ENCODE measurements at places on chromosomes 2 and 18.

DNA sequence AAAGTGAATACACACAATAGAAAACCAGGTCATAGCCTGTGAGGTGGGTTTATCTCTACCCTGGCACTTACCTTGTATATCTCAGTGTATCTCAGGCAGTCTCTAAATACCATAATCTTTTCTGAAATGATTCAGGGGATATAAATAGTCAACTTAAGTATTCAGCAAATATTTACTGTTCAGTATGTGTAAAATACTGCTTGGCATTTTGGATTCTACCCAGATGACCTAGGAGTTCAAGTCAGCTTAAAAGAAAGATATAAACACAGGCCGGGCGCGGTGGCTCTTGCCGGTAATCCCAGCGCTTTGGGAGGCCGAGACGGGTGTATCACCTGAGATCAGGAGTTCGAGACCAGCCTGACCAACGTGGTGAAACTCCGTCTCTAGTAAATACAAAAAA lies 23.8 kb downstream of the GRHL1 start:
- DNase-seq = no peak

DNA sequence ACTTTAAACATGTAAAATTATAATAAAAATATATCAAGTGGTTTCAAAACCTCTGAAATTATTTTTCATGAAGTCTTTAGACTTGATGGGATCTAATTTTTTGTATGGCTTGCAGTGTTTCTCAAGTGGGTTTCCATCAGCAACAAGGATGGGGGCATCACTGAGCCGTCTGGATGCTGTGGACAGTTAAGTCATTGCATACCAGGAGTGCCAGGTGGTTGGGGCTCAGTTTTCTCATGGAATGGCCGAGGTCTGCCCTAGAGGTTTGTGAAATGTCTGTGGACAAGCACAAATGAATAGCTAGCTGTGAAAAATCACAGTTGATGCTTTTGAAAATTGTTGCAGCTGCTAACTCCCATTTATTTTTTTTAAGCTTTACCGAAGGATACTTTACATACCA lies 1.7 kb downstream of the PRELID3A start:
- no peak for DNase-seq

DNA sequence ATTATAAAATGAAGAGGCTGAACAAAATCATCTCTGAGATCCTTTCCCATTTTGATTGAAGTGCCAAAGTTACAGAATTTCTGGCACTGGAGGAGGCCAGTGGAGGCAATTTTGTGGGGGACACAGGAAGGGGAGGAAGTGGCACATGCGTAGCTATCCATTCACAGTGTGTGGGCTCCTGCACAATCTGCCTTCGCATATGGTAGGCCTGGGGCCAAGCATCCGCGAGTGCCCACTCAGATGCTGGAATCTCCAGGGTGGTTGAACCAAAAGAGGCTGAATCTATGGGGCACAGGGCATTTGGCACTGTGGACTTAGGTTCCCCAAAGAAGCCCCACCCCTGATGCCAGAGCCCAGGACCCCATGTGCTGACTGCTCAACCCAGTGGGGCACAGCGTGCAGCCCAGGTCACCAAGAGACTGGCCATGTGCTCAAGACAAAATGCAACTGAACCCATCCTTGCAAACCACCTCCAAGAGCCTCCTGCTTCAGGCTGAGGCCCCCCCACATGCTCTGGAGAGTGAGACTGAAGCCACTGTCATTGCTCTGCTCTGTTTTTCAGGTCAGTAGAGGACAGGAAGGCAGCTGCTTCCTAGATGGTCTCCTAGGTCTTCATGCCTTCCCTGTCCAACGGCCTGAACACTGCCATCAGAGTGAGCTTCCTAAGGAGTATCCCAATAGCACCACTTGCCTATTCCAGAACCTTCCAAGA lies 28.5 kb downstream of the ST8SIA5 start:
- DNase-seq = no peak

DNA sequence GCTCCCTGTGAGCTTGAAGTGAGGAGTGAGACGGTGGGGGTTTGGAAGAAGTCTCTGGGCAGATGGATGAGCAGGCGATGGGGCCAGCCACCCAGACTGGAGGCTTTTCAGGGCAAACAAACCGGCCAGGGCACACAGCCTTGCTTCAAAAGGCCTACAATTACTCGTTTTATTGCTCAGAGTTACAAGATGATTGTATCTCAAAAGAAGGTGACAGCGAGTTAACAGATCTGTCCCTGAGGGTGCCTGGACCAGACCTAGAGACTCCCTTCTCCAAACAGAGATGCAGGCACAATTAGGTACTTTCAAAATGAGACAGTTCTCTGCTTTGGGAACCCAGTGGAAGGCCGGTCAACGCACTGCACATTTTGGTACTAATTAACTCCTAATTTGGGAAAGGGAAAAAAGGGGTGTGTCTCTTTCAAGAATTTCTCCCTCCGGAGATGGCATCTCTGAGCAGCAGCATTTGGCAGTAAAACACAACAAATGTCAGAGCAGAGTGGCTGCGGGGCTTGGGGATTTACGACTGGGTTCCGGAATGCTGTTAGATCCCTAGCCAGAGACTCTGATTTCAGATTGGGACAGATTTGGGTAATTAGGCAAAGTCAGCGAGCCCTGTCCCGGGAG lies 226.7 kb downstream of the TTC32 start:
- no peak for DNase-seq

- no peak for DNase-seq
Observed at GRCh38 chr2:43980902-43981301, 14.9 kb downstream of the LRPPRC start.

DNA sequence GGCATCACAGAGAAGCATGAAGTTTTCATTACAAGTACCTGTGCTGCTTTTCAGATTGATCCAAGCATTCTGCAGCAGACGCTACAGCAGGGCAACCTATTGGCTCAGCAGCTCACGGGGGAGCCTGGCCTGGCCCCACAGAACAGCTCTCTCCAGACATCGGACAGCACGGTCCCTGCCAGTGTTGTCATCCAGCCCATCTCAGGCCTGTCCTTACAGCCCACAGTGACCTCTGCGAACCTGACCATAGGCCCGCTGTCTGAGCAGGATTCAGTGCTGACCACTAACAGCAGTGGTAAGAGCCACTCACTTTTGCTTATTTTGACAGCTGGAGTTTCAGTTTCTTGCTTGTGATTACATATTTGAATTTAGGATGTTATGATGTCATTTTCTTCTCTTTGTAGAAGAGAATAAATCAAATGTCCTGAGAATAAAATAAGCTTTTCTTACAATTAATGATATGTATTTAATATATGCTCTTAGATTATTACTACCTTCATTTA lies 104.9 kb downstream of the ZNF236 start:
- no peak for DNase-seq

DNA sequence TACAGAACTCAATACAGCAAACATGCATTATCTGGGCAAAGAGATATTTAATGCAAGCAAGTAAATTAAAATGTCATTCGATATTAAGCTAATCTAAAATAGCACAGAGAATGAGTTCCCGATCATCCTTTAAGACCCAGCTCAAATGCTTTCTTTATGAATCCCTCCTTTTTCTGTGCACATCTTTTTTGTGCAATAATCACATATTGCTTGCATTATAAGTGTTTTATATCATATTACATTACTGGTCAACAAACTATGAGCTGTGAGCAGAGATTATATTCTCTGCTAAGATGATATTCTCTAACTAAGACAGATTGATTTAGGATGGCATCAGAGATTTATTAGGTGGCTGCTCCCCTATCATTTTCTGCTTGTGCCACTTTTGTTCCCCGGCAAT lies 146.1 kb downstream of the ERBB4 start:
- no peak for DNase-seq

GRCh38 chr2:181461056-181461997 lies 4.1 kb downstream of the ITGA4 start:
- DNase-seq = no peak

DNA sequence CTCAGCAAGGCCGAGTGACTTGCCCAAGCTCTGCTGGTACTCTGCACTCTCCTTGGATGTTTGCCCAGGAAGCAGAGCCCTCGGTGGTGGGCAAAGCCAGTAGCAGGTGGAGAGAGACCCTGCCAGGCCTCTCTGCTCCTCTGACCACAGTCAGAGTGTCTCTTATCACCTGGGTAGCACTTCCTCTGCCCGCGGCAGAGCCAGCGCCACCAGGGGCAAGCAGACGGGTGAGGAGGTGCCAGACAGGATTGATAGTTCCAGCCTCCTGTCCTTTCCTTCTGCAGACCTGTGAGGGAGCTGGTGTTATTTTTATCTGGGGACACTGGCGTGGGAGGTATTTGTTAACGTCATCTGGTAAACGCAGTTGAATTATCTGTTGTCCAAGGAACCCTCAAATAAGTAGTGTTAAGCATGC lies 152.9 kb downstream of the SMAD7 start:
- no peak for DNase-seq

- DNase-seq = no peak
Observed at GRCh38 chr2:240933966-240934700, 28.0 kb downstream of the CROCC2 start.

DNA sequence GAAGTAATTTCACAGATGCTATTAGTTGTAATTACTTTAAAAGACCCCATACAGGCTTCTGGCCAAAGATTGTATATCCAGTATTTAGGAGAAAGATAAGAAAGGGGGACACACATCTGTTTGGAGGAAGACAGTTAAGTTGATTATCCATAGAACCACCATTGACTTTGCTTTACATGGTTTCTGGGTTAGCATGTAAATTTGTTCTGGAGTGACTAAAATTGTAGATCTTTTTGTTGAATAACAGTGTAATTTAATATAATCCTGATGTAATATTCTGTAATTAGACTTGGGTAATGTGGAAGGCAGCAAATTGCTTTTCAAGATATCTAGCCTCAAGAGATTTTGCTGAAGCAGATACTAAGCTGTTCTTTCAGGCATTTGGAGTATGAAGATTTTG lies 17.2 kb downstream of the COMMD1 start:
- no peak for DNase-seq

DNA sequence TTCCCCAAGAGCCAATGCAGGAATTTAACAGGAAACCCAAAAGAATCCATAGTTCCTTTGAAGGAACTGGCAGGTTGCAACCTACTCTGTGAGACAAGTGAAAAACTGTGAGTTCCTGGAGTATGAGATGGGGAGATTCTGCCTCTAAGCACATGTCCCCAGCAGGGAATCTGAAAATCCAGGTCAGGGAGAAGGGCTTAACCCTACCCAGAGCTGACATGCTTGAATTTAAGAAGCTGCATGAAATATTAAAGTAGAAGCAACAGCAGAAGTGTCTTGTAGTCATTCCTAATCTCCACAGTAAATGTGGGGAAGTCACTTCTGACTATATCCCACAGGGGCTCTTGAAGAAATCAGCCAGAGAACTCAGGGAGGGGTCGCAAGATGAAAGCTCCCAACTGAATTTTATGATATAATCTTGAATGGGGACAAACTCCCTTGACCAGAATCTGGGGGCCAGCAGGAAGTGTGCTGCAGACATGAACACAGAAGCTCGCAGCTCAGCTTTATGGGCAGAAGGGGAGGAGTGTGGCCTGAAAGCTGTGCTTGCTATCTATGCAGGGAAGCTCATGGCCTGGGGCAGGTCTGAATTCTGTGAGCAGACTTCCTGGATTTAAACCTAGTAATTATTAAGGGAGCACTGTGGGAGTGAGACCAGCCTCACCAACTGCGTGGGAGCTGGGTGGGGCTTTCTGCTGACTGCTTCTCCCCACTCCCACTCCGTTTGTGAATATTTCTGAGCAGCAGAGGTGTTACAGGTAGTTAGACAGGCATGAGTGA lies 184.1 kb upstream of the KYNU start:
- DNase-seq = no peak

DNA sequence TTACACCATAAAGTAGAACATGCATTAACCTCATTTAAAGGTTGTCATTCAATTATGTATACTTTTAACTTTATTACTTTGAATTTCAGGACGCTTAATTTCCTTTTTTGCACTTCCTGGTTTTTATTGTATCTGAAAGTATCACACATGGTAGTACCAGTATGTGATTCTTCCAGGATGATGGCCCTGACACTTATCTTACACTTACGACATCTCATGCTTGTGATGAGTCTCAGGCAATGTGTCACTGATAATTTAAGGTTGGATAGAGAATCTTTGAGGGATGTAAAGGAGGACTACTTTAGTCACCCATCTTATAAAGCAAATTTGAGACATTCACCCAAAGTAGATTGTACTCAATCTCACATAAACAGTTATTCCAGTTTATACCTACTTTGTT lies 74.9 kb downstream of the ABCA12 start:
- DNase-seq = no peak

GRCh38 chr18:37537868-37538525 lies 27.6 kb downstream of the CELF4 start:
- no peak for DNase-seq

DNA sequence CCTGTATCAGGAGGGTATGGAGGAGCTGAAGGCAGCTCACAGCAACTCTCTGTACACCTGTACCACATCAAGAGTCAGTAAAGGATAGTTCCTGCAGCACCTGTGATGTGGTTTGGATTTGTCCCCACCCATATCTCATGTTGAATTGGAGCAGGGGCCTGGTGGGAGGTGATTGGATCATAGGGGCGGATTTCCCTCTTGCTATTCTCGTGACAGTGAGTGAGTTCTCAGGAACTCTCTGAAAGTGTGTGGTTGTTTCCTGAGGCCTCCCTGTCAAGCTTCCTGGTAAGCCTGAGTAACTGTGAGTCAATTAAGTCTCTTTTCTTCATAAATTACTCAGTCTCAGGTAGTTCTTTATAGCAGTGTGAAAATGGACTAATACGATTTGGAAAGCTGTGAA lies 28.9 kb downstream of the OSBPL1A start:
- DNase-seq = no peak

- no peak for DNase-seq
Observed at GRCh38 chr18:13288509-13289133, 70.1 kb downstream of the LDLRAD4 start.

GRCh38 chr18:45522371-45522770 lies 92.9 kb upstream of the SLC14A2 start:
- no peak for DNase-seq

- DNase-seq = no peak
Observed at GRCh38 chr2:2638547-2639220, 307.6 kb upstream of the MYT1L start.

DNA sequence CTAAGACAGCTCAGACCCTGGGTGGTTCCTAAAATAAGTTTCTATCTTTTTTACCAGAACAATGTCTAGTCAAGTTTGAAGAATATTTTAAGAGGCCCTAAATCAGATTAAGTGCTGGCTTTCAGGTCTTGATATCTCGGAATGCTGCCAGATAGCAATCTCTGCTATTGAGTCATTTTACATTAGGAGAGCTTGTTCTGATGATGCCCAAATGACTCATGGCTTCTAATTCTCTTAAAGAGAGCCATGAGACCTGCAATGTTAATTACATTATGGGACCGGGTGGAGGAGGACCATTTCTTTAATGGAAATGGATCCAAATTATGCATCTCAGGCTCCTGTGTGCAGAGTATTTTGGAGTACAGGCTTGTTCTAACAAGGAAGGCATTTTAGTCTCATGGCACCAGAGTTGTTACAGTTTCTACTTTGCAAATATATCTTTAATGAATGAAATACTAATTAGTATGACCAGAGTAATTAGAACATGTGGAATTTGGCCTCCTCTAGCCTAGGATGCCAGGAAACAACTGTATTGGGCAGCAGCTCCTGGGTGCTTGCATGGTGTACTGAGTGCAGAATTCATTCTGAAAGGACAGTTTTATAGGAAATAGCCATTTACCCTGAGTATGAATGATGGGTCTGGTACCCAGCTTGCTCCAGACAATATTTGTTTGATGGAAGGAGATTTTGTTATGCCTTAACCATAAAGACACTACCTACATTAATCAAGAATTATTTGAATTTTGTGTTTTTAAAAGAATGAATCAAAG lies 94.0 kb upstream of the SULT1C3 start:
- DNase-seq = no peak

GRCh38 chr2:110140401-110140800 lies 24.8 kb upstream of the MALL start:
- no peak for DNase-seq
